Activated T-cell treated with anti-CD3 and anti-CD28 coated beads, Interleukin-2, amount 50 U/mL, for 72 hours (primary cell): ENCODE measurements at places on chromosomes 7 and 10. TPM values are rescaled to one million over a fixed set of nuclear protein-coding genes. Genes with fewer than 3 reads are reported as not detected.

DNA sequence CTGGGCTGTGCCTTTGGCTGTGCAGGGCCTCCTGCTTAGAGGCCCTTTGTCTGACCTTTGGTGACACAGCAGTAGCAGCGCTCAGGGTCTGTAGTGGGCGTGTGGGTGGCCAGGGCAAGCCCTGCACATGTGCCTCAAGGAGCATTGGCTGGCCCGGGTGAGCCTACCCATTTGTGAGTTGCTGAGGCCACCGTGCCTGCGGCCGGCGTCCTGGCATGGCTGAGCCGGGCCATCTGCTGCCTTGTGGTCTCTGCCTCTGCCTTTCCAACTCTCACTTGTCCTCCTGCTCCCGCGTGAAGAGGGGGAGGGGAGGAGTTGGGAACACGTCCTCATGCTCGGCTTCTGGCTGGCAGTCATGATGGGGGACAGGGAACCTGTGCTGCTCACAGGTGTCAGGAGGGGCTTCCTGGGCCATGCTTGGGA is 9.2 kb upstream of the ORAI2 start:
- DNase-seq: no peak

DNA sequence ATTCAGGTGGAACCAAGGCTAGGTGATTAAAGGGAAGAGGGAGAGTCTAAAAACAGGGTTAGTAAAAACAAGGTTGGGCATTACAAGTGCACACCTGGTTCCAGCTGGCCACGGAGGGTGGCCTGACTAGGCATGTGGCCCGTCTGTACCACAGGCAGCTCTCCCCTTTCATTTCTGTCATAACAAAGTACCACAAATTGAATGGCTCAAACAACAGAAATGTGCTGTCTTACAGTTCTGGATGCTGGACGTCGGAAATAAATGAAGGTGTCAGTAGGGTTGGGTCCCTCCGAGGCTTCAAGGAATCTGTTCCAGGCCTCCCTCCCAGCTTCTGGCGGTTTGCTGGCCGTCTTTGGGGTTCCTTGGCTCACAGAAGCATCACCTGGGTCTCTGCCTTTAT is 13.4 kb upstream of the WDR86 start:
- no peak for DNase-seq

DNA sequence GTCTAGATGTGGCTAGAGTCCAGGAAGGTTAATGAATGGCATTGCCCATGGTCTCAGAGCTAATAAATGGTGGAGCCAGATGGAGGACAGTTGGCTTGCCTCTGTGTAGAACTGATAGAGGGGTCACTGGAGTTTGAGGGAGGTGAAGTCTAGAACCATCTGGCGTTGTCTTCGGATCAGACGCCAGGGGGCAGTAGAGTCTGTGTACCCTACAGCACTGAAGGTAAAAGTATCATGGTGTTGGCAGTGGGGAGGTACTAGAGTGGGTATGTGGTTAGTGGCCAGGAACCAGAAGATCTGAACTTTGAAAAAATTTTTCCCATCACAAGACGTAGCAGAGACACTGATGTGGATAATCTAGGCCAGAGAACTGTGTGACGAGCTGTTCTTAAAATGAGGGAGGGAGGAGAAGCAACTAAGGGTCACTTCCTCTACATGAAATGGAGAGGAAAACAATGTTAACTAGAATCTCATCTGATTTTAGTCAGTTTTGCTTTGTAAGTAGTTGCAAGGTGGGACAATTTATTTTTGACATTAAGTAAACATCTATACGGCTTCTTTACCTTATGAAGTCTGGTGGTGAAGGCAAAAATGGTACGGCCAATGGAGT is 227.9 kb upstream of the PRSS58 start:
- peak; percentile 27 for DNase-seq

The PIK3CG gene
- 10.2 TPM for total RNA-seq

The PDIA4 gene
- 63.1 TPM for total RNA-seq
